ENCODE measurements at places on chromosomes 6 and 20.
A peak's percentile ranks its signal among the peaks of the same experiment; 100 is the strongest.

- DNase-seq = peak; percentile 53
Measured at GRCh38 chr20:64077876-64078551, 1.3 kb downstream of the RGS19 start.

GRCh38 chr6:144646093-144647056 is 361.2 kb downstream of the UTRN start:
- no peak for DNase-seq

- DNase-seq = no peak
Measured at GRCh38 chr6:36844232-36845170, 5.3 kb upstream of the CPNE5 start.

GRCh38 chr6:97026298-97026697 is 101.8 kb downstream of the KLHL32 start:
- DNase-seq = no peak

DNA sequence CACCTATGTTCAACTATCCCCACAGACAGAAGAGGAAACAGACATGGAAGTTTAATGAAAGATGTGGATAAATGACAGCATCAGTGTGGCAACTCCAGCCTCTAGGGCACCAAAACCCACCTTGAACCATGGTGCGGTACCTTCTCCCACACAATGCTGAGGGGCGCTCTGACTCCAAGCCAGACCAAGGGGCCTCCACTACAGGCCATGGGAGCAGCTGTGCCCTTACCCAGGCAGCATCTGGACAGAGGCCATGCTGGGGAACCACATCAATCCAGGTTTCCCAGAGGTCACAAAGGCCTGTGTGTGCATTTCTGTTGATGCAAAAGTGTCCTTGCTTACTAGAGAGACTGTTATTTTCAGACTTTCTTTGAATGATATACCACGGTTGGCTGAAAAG is 4.1 kb downstream of the PRR18 start:
- DNase-seq = no peak

DNA sequence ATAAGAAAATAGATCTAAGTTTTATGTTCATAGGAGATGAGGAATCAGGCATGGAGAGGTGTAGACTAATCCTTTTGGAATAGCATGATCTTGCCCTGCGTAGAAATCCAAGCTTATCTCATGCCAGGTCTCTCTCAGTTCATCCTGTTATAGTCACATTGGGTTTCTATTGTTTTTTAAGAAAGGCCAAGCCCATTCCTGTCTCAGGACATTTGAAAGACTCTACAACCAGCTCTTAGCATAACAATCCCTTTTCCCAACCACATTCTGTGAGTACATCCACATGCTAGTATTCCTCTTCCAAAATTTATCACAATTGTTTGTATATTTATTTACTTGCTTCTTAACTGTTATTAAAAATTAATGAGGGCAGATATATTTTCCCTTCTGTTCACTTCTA is 130.3 kb downstream of the MMUT start:
- no peak for DNase-seq

DNA sequence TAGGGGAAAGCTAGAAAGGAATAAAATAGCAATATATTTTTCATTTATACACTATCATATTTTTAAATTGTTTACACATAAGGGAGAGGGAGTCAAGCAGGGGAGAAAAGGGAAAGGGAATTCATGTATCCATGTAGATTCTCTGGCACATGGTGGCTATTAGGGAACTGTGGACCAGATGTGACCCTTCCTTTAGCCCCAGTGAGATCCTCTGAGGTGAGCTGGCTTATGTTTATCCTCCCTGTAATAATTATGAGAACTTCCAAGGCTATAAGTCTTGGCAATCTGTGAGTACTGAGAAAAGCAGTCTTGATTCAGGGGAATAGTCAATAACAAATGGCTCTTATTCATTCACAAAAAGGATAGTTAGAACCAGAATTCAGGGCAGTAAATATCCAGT is 42.6 kb downstream of the TSBP1 start:
- DNase-seq = no peak

DNA sequence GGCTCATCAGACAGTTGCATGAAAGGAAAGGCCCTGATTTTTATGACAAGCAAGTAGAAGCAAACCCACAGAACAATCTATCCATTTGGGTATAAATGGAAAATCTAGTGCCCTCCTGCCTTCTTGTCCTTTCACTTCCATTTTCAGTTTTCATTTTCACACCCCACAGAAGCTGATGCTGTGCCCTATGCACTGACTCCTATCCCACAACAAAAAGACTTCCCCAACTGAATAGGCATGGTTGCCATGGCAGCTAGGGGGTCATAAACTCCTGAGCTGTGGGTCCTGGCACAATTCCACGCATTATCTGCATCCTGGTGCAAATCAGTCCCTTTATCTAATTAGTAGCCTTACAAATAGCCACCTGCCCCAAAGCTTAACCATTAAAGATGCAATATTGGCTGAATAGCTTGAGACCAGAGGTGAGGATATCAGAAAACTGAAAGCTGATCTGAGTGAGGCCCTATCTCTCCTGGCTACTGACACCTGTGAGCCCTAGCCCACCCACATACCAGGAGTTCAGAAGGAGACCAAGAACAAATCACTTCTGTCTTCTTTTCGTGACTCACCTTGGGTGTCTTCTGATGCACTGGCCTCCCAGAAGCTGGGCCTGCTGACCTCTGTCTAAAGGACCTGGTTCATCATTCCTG is 34.9 kb upstream of the HEY2 start:
- no peak for DNase-seq

- DNase-seq = no peak
Measured at GRCh38 chr6:2042956-2043648, 202.3 kb downstream of the GMDS start.

GRCh38 chr6:163724196-163724595 is 309.7 kb downstream of the QKI start:
- DNase-seq = no peak

DNA sequence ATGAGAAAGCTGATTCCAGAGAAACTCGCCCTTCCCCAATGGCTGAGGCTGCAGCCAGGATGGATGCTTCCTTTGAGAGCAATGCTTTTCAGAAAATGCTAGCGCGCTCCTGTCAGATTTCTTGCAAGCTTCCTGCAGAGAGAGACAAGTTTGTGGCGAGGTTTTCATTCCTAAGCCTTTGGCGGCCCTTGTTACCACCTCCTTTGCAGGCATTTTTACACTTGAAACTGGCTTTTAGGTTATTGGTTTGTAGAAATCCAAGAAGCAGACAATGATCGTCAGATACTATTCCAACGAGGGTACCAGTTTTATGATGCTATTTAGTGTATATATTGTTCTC is 1.1 kb downstream of the FNDC1 start:
- DNase-seq = no peak

GRCh38 chr6:40439026-40439800 is 148.0 kb downstream of the LRFN2 start:
- DNase-seq = no peak

- DNase-seq = no peak
Measured at GRCh38 chr6:27830212-27830599, 82.0 kb downstream of the OR2B2 start.

DNA sequence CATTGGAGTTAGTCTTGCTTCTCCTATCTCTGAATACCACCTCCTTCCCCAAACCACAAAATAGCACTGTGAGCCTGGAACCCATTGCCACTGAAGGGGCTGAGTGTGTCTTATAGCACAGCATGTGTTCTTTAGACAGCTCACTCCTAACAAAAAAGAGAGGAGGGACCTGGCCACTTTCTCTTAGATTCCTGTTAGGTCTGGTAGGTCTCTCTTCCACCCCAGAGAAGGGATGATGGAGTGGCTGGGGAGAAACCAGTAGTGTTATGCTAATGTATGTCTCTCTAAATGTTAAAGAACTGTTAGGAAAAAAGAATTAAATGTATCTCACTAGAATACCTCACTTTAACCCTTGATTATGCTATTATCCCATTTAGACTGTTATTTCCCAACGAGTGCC is 340.3 kb downstream of the EPHA7 start:
- DNase-seq = no peak

DNA sequence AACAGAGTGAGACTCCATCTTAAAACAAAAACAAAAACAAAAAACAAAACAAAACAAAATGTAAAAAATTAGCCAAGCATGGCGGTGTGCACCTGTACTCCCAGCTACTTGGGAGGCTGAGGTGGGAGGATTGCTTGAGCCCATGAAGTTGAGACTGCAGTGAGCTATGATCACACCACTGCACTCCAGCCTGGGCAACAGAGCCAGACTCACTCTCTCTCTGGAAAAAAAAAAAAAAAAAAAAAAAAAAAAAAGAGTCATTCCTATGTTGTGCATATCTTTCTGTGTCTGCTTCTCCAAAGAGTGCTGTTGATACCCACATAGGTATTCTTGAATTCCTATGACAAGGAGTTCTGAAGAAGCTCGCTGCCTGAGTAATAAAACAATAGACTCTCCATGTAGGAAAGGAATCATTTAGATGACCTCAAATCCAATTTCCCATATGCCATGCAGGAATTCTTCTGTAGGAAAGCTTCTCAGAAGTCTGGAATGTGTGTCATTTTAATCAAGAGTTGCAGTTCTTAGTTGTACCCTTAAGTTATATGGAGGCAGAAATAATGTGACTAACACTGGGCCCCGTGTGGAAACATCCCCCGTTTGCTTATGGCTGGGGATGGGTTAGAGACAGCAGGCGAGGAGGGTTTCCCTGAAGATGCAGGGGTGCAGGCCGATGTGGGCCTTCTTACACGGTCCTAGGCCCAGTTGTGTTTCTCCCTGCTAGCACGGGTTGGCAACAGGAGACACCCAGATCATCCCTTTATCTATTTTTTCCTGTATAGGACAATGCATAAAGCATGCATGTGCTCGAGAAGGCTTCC is 79.4 kb downstream of the ZDHHC14 start:
- DNase-seq = peak; percentile 38

DNA sequence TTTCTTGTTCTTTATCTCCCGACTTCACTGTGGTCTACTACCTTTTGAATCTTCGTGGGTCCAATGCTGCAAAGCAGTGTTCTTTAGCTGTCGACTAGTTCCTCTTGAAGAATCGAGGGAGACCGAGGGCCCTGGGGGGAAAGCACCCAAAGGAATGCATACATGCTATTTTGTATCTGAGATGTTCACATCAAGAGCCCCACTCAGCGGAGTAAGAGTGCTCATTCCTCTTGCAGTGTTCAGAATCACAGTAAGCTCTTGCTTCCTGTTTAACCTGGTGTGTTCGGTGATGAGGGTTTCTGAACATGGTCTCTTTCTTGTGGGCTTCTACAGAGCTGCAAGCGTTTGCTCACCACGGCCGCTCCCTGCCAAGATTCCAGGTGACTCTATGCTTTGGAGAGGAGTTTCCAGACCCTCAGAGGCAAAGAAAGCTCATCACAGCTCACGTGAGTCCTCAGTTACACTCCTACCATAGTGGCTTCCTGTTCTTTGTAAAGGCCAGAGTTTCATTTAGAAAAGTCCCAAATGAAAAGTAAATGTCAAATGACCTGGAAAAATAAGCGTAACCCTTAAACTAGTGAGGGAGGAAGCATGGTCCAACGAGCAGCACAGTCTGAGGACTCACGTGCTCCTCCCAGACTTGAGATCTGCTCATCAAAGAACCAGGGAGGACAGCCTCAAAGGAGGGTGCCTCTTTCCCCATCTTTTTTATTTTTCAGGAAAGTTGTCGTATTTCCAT is 13.3 kb downstream of the IRF4 start:
- DNase-seq = no peak

- DNase-seq = no peak
Measured at GRCh38 chr6:163324326-163324687, 90.2 kb upstream of the QKI start.

DNA sequence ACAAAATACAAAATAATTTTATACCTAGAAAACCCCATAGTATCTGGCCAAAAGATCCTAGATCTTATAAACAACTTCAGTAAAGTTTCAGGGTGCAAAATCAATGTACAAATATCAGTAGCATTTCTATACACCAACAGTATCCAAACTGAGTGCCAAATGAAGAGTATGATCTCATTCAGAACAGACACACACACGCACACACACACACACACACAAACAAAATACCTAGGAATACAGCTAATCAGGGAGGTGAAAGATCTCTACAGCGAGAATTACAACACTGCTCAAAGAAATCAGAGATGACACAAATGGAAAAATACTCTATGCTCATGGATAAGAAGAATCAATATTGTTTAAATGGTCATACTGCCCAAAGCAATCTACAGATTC is 49.2 kb downstream of the TOMM6 start:
- no peak for DNase-seq

- DNase-seq = no peak
Measured at GRCh38 chr6:12007473-12007872, 4.6 kb upstream of the HIVEP1 start.

DNA sequence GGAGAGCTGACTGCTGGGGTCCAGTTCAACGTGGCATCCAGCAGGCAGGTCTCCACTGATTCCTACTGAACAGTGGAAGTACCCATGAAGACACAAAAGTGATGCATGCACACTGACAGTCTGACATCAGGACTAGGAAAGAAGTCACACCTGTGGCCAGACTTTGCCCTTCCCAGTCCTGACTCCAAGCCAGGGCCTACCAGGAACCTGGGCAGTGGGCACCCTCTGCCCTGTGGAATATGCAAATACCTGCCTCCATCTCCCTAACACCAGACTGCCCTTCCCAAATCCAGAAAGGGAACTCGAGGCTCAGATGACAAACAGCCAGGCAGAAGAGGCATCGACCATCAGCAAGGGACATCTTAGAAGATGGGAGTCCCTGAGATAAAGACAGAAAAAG is 50.9 kb downstream of the SLC23A2 start:
- no peak for DNase-seq

GRCh38 chr6:17530321-17530835 is 69.7 kb upstream of the FAM8A1 start:
- no peak for DNase-seq

- no peak for DNase-seq
Measured at GRCh38 chr6:169812257-169812644, 60.8 kb downstream of the ERMARD start.

DNA sequence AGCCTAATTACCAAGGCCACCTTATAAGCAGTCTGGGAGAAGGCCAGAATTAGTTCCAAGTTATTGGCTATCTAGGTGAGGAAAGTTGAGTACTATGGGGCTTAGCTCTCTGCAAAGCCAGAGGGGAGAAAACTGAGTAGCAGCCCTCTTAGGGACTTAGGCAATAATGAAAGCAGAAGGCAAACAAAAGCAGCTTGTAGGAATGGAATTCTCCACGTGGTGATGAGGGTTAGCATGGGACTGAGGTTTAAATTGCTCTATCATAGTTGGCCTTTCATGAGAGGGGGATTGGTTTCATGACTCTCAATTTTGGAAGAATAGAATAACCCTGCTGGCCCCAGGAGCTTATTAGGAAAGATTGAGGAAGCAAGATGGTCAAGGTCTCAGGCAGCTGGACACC is 7.0 kb upstream of the UBE2J1 start:
- DNase-seq = no peak

- no peak for DNase-seq
Measured at GRCh38 chr6:49978332-49979226, 9.2 kb upstream of the DEFB113 start.

DNA sequence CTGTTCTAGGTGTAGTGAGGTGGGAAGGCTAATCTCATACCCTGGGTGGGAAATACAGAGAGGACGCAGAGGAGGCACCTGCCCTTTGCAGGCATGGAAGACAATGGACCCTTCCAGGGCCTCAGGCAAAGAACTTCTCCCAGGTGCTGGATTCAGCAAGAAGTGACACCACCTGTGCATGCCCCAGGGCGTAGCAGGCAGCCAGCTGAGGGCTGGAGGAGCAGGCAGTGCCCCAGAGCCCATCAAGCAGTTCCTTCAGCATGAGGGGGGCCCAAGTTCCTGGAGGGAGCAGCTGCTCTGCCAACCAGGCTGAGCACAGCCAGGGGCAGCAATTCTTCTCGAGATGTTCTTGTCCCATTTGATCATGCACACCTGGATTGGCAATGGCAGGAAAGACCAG is 170.3 kb upstream of the PDE10A start:
- no peak for DNase-seq

All from stimulated activated CD4-positive, alpha-beta T cell treated with anti-CD3 and anti-CD28 coated beads, Interleukin-1b, Interleukin-23, amount 100 ng/mL, for 48 hours (primary cell).